ENCODE measurements at places on chromosomes 5 and 9.
A peak's percentile ranks its signal among the peaks of the same experiment; 100 is the strongest.

DNA sequence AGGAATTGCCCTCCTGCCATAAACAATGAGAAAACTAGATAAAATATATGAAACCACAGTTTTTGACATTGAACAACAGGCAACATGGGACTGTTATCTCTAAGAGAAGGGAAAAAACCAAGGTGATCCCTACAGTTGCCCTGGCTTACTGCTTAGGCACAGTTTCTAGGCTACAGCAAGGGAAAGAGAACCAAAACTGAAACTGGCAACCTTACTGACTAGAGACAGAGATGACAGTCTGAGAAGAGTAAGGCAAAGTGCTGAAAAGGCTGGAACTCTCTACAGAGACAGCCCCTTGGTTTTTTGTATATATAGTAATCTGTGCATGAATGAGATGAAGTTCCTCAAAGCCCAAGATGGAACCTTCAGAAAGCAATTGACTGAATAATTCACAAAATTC is 36.2 kb upstream of the REEP2 start:
- no peak for DNase-seq

DNA sequence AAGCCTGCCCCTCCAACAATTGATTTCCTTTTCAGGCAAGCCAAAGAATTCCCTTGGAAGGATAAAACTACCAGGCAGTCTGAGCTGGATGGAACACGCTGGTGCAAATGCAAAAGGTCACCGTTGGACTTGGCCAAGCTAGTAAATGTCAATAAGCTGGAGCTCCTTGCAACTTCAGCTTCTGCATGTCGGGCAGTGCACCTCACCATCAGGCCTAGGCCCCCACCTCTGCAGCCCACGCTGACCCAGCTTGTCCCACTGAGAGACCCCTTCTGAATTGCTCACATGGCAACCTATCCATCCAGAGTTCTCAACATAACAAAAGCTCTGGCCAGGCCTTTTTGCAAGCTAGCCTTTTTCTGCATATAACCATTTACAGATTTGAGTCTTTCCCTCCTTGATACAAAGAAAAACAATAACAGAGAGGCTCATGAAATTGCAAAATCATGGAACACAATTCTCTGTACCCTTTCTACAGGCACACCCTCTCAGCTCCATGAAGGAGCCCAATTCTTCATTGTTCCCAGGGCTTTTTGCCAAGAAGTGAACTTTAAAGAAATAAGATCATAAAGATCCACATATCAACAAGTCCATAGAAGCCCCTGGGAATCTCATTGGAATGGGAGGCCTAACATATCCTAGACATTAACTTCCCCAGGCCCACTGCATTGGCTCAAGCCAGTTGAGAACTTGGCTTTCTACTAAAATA is 123.9 kb upstream of the SLIT3 start:
- peak; percentile 38 for DNase-seq

DNA sequence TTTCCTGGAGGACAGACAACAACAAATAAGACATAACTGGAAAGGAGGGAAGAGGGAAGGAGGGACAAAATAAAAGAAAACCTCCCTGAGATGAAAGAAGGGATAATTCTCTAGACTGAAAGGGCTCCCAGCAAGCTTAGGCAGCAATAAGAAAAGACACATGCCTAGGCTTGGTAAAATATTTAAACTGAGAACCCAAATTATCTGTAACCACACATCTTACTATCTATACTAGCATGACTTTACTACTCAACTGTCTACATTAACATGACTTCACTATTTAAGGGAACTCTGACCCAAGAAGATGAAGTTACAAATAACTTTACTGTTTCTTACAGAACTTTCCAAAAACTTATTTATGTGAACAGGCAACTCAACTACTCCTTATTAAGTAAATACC is 95.9 kb downstream of the EPB41L4A start:
- DNase-seq = no peak

GRCh38 chr9:4339836-4340560 is 40.1 kb upstream of the GLIS3 start:
- DNase-seq = no peak

GRCh38 chr5:55858104-55858503 is 6.9 kb downstream of the IL31RA start:
- no peak for DNase-seq

- peak; percentile 21 for DNase-seq
Measured at GRCh38 chr9:101028346-101029314, at the start of gene PLPPR1. Gene PLPPR1 (plus strand): TSS chr9:101028727.

GRCh38 chr9:131720330-131720729 is 19.5 kb downstream of the RAPGEF1 start:
- no peak for DNase-seq

DNA sequence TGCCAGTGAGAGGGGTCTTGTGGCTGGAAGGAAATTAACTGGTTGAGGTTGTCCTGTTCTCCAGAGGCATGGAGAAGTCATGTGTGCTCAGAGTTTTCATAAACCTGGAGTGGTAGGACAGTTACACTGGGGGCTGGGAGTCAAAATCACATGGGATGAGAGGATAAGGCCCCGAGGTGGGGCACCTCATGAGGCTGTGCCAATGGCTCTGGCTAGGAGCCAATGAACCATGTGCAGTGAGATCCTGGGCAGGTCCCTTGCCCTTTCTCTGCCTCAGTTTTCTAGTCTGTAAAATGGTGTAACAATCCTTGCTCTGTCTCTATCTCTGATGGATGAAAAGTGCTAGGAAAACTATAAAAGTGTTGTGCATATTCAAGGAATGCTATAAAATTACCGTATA is 7.0 kb upstream of the SYNPO start:
- no peak for DNase-seq

DNA sequence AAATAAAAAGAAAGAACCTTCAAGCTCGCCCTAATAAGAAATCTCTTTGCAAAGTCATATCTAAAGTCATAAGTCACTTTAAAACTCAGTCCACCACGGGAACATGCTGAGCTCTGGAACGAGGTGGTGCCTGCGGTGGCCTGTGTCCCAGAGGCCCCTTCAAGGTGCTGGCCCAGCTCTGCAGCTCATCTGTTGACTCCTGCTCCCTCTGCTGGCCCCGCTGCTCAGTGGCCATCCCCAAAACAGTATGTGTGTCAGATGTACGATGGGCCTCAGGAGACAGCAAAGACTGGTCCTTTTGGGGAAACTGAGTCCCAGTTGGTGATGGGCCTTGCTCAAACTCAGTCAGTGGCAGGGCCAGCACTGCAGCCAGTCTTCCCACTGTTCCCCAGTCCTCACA is 22.8 kb upstream of the FOXB2 start:
- peak; percentile 48 for DNase-seq

GRCh38 chr5:120567921-120568320 is 103.8 kb downstream of the PRR16 start:
- DNase-seq = no peak

GRCh38 chr9:70034271-70034711 is 9.4 kb upstream of the MAMDC2 start:
- peak; percentile 39 for DNase-seq

DNA sequence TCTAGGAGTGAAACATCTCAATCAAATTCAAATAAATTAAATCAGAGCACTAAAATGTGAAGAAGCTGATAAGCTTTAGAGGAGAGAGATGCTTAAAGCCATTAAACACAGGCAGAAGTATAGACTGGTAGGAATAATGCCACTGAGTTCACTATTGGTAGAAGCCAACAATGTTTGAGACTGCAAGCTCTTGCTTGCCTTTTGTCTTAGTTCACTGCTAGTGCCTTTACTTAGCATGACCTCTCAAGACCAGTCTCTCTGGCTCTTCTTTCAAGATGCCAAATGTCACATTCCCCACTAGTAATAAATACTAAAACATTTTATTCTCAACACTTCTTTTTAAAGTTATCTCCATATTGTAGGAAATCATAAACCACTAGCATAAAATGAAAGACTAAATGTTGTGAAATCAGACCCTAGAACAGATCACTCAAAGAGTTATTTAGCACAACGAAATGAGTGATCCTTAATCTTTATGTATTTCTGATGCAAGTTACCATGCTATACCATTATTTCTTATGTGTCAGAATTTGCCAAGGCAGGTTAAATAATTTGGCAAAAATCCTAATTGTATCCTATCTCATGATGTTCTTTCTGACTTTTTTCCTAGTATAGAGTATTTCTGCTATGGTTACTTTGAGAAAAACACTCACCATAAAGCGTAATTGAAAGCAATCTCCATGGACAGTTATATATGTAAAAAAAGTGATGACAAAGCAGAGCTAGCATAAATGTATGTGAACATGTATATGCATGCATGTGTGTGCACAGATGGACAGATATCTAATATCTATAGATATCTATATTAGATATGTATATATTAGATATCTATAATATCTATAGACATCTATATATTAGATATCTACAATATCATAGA is 57.5 kb downstream of the PJA2 start:
- no peak for DNase-seq

DNA sequence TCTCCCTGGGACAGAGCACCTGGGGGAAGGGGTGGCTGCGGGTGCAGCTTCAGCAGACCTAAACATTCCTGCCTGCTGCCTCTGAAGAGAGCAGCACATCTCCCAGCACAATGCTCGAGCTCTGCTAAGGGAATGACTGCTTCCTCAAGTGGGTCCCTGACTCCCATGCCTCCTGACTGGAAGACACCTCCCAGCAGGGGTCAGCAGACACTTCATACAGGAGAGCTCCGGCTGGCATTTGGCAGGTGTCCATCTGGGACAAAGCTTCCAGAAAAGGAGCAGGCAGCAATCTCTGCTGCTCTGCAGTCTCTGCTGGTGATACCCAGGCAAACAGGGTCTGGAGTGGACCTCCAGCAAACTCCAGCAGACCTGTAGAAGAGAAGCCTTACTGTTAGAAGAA is 77.2 kb downstream of the SLCO6A1 start:
- DNase-seq = no peak

GRCh38 chr9:111897601-111898137 is 1.1 kb downstream of the UGCG start:
- DNase-seq = peak; percentile 66

GRCh38 chr9:115969096-115969495 is 184.5 kb upstream of the PAPPA start:
- peak; percentile 14 for DNase-seq

GRCh38 chr5:127723571-127723970 is 20.4 kb downstream of the CCDC192 start:
- DNase-seq = peak; percentile 47

DNA sequence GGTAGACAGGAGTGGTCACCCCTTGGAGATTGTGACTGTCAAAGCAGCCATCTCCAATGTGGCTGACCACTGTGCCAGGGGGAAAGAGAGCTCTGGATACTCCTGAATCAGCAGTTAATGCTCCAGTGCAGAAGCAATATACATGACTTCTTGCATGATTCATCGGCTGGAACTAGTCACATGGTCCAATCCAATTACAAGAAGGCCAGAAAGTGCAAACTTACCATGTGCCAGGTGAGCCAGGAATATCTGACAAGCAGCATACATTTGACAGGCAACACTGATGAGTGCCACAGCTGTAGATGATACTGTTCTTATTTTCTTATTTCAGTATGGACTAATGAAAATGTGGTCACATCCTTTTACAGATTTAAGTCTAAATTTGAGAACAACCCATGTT is 440.0 kb upstream of the MPDZ start:
- DNase-seq = peak; percentile 49

DNA sequence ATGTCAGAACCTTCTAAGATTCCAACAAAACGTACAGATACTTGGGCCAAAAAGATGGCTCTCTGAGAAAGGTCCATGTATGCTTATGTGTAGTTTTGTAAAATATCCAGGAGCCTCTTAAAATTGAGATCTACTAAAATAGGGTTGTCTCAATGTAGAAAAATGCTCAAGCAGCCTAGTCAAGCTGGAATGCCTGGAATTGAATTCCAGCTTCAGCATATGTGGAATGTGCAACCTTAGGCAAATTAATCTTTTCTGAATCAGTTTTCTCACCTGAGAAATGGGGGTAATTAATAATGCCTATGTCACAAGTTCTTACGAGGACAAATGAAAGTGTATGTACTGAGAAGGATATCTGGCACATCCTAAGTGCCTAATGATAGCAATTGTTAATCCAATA is 662.4 kb downstream of the DTWD2 start:
- DNase-seq = no peak

- no peak for DNase-seq
Measured at GRCh38 chr5:148248894-148249293, 10.6 kb downstream of the MARCOL start.

GRCh38 chr9:127755061-127756060 is 20.3 kb upstream of the TOR2A start:
- no peak for DNase-seq

DNA sequence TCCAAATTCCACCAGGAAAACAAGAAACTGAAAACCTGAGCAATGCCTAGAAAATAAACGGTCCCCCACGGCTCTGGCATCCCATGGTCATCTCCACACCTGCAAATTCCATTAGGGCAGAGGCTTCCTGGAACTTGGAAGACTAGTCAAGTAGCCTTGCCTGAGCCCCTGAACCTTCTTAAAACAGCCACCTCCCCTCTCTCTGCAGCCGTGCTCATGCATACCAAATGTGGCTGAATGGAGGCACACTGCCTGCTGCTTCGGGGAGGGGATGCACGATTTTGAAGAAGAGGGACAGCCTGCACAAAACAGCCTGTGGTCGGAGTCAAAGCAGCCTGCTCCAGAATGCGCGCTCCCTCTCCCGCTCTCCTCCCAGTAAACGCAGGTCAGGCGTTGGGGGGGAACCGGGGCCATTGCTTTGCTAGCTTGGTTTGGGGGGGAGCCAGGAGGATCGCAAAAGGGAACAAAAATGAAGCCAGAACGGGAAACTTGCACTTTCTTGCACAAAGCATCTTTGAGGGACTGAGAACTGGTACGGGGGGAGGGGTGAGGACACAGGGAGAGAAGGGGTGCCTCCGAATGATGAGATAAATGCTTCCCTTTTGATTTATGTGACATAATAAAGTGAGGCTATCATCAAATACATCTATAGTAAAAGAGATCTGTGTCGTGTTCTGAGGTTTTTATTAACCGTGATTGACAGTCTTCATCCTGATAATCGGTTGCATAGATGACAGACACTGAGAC is at the start of gene TRPM3:
Gene TRPM3 (minus strand): TSS at position 347 of the 747 bp plus-strand sequence. CDS start 267 bp downstream, at position 80.
- no peak for DNase-seq

- DNase-seq = no peak
Measured at GRCh38 chr5:40478766-40479165, 200.9 kb upstream of the PTGER4 start.

- DNase-seq = no peak
Measured at GRCh38 chr9:38138276-38138675, 69.2 kb upstream of the SHB start.

DNA sequence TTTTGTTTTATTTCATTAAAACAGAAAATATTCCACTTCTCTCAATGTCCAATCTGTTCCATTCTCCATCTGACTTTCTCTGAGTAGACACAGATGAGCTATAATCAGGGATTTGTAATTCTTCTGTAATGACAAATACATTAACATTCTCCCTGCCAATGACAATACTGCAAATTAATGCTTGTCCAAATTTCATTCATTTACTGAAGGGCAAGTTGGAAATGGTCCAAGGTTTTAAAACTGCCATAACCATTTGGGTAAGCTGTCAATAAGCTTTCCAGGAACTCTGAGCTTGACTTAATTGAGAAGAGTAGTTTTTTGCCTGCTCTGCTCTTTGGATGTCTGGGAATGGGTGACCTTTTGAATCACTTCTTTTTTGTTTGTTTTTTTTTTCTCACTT is 253.5 kb downstream of the DMRTA1 start:
- DNase-seq = no peak

All from fibroblast of the aortic adventitia (primary cell).